ENCODE measurements at places on chromosomes 4 and X.

- DNase-seq: peak; percentile 20
These were observed 4.2 kb downstream of the CENPVL3 start for GRCh38 chrX:51614353-51615012.

- DNase-seq: no peak
These were observed 307 bp downstream of the ATG4A start for GRCh38 chrX:108091878-108092291.

GRCh38 chr4:73197220-73197619 is 61.4 kb downstream of the ANKRD17 start:
- no peak for DNase-seq

DNA sequence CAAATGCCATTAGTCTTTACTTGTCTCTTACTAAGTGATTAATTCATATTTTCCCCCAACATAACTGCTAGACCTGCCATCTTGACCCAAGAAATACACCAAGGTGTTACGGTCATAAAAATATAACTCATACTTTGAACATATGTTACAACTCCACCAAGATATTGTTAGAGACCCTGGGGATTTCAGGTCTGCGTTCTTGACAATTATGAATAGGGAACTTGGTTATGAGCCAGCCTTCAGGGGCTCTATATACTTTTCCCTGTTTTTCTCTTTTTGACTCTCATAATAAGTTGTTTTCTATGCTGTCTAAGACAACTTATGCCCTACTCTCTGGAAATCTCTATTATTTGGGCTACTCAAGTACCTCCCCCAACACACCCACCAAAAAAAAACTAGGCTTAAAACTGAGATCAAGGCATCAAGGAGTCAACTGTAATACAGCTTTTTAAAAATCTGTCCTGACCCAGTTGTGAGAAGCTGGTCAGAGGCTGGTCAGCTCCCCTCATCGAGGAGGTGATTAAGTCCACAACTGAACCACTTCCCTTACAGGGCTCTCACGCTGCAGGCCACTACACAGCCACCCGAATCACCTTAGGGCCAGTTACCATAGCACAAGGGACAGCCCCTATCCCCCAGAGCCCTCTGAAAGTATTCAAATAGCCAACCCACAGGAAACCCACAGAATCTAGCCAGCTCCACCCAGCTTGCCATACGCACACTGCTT is 10.5 kb upstream of the TLR3 start:
- no peak for DNase-seq

- peak; percentile 47 for DNase-seq
These were observed 40.2 kb upstream of the EPGN start for GRCh38 chr4:74267998-74268606.

DNA sequence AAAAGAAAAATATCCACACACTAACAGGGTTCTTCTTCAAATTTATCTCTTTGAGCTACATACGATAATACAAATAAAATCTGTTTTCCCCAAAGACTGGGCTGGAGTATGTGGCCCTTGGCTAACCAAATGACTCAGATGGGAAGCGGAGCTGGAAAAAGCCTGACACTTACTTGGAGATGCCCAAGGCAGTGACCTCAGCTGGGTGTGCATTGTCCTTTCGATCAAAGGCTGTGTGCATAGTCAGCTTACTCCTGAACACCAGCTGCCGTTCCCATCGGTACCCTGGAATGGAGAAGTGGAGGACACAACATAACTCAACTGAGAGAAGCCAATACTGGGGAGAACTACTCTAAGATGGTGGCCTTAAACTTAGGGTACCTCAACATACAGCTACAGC is 95.1 kb downstream of the CDS1 start:
- DNase-seq: no peak

DNA sequence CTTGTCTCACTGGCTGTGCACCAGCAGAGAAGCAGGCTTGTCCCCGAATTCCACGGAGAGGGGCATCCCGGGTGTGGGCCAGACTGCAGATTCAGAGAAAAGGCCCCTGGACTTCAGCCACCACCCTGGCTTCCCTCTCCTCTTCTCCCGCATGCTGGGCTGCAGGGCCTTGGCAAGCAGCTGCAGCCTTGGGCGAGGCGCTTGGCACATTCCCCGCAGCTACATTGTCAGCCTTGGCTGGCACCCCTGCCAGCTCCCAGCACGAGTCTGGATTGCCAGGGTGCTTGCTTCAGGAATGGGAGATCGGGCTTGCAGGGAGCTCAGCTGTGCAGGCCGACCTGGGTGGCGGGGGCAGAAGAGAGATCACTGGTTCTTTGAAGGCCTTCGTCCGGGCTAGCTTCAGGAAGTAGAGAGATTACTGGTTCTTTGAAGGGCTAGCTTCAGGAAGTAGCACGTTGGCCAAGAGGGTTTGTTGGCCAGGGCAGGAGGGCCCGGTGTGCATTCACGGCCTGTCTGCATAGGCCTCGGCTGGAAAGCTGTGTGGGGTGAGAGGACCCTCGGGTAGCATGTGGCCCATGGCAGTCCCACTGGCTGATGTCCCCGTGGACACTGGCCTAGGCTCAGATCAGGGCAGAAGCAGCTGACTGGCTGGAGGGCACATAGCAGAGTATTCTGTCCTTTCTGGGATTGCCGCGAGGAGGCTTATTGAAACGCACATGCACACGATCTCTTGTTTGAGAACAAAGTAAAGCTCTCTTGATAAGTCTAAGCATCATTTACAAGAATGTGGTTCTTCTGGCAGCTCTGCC is 2.7 kb downstream of the ABCD1 start:
- DNase-seq: no peak

GRCh38 chr4:47801481-47802002 is 36.3 kb downstream of the CORIN start:
- no peak for DNase-seq

DNA sequence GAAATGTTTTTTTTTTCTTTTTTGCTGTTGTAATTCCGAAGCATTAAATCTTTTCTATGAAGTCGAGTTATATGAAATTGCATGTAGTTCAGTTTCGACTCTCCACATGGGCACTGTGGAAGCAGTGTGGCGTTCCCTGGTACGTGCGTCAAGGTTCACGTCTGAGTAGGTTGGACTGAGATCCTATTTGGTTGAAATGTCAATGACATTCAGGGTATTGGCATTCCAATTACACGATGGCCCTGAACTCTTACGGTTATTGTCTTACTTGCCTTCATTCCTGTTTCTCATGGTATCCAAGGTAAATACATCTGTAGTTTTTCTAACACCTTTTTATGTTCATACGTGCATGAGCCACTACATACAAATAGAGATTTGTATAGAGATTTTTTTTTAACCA is 128.8 kb downstream of the SORBS2 start:
- DNase-seq: no peak

- no peak for DNase-seq
These were observed 48.7 kb upstream of the BCOR start for GRCh38 chrX:40146262-40147125.

- DNase-seq: no peak
These were observed 56.8 kb upstream of the EMCN start for GRCh38 chr4:100574607-100575006.

DNA sequence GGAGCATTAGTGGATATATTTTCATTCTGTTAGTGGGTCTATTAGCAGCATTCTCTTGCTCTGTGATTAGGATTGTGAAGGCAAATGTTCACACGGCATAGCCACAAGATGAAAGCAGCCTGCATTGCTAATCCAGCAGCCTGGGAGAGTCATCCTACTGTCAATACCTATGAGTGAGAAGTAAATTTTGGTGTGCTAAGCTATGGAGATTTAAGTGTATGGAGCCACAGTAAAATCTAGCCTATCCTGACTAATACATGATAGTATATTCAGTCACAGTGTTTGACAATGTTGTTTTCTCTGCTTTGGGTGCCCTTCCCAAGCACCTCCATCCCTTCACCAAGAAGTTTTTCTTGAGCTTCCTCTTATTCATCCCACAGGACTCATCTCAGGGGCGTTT is 47.2 kb upstream of the TMPRSS11F start:
- DNase-seq: no peak

- no peak for DNase-seq
These were observed 25.9 kb upstream of the LNX1 start for GRCh38 chr4:53617101-53617680.

DNA sequence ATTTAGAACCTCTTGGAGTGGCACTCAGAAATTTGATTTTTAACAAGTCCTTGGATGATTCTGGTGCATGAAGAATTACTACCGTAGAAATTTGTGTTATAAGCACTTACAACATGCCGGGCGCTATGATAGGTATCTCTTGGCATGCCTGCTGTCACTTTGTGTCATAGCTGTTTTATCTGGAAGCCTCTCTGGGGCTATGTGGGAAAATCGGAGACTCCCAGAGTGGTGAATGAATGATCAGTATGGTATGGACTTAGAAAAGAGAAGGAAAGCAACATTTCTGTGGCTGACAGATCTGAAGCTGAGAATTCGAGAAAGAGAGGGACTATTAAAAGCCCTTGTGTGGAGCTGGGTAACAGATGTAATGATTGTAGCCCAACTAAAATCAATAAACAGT is 177.4 kb upstream of the MAMLD1 start:
- no peak for DNase-seq

DNA sequence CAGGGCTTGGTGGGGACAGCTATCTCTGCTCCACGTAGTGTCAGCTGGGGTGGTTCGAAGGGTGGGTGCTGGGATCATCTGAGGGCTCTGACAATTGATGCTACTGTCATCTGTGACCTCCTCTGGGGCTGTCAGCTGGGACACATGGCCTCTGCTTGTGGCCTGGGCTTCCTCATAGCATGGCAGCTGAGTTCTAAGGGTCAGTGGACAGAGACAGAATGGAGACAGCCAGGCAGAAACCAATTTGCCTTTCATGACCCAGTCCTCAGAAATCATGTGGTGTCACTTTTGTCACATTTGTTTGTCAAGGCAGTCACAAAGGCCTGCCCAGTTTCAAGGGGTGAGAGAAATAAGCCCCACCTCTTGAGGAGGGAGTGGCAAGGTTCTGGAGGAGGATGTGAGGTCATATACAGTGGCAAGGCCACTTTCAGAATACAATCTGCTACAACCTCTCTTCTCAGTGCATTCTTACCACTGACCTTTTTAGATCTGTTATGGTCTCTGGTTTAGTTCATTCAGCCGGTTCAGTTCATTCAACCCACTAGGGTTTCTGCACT is 103.6 kb upstream of the BCOR start:
- DNase-seq: no peak
